ENCODE measurements at places on chromosomes 11 and 22. TPM values are rescaled to one million over a fixed set of nuclear protein-coding genes. Genes with fewer than 3 reads are reported as not detected.
A peak's percentile ranks its signal among the peaks of the same experiment; 100 is the strongest.

DNA sequence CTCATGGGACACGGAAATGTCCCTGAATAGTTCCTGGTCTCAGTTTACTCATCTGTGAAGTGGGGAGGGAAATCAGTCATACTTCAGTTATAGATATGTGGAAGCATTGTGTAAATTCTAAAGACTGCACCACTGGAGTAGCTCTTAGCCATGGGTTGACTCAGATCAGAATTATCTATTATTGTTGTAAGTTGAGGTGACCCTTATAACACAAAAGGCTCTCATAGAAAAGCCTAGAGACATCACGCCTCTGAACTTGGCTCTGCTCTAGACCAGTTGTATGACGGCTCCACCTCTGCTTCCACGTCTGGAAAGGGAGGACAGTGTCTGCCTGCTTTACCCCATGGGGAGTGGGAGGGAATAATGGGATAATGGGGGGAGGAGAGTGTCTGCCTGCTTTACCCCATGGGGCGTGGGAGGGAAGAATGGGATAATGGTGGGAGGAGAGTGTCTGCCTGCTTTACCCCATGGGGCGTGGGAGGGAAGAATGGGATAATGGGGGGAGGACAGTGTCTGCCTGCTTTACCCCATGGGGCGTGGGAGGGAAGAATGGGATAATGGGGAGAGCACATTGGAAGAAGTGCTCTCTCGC lies 98.2 kb downstream of the AMOTL1 start:
- DNase-seq: no peak

The HOATZ gene
- not detected for total RNA-seq

The TRIM49 gene
- not detected for total RNA-seq

GRCh38 chr11:118921929-118922744 lies 3.6 kb downstream of the BCL9L start:
- DNase-seq: peak; percentile 92

The C11orf52 gene
- 0.33 TPM for total RNA-seq

DNA sequence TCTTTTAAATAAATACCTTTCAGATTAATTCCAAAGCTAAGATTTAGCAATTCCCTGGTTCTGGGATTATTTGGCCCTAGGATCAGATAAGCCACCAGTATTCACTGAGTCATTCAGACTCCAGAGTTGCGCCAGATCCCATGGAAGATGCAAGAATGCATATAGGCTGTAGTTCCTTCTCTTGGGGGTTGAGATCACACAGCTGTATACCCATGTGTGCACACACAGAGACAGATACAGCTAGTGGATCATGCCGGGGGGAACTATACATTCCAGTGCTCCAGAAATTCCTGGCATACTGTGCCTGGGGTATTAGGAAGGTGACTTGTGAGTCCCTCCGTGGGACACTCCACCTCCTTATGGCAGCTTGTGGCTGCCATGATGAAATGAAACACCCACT lies 75.4 kb downstream of the ZBTB16 start:
- DNase-seq: no peak

- DNase-seq: no peak
Measured at GRCh38 chr11:33895752-33896137, 3.9 kb upstream of the LMO2 start.

DNA sequence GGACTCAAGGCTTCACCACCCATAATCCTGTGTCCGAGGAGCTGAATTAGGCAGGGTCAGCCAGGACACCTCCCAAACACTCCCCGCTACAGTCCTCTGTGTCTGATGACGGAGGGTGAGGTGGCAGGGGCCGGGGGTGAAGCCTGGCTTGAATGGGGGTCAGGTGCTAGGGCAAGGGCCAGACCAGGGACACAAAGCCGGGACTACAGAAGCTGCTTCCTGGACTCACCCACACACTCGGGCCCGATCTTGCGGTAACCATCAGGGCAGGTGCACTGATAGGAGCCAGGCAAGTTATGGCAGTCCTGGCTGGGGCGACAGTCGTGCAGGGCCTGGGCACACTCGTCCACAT lies 2.3 kb downstream of the EFEMP2 start:
- DNase-seq: no peak
